ENCODE measurements at places on chromosomes 7 and 10.
A peak's percentile ranks its signal among the peaks of the same experiment; 100 is the strongest.

DNA sequence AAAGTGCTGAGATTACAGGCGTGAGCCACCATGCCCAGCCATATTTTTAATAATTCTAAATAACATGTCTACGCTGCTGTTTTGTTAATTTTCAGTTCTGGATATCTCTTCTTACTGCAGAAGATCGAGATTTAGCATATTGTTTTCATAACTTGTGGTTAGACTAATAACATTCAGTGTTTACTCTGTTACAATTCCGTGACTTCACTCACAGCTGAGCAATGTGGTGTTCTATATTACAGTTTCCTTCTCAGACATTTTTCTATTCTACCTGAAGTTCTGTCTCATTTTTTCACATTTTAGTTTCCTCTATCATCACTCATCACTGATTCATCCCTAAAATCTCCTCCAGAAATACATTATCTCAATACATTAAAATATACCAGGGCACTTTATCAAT, 10.9 kb downstream of the RNF32 start:
- no peak for DNase-seq

DNA sequence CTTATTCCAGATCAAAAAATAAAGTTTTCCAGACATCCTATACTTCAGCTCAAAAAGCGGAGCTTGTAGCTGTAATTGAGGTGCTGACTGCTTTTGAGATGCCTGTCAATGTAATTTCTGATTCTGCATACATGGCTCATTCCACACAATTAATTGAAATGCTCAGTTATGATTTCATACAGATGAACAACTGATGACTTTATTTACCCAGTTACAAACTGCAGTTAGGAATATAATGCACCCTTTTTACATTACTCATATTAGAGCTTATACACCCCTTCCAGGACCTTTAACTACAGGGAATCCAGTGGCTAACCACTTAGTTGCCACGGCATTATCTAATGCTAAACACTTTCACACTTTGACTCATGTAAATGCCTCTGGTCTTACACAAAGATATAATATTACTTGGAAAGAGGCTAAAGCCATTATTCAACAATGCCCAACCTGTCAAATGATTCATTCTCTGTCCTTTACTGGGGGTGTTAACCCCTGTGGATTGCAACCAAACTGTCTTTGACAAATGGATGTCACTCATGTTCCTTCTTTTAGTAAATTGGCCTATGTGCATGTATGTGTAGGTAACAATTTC, 147.3 kb downstream of the ZNF33B start:
- no peak for DNase-seq

DNA sequence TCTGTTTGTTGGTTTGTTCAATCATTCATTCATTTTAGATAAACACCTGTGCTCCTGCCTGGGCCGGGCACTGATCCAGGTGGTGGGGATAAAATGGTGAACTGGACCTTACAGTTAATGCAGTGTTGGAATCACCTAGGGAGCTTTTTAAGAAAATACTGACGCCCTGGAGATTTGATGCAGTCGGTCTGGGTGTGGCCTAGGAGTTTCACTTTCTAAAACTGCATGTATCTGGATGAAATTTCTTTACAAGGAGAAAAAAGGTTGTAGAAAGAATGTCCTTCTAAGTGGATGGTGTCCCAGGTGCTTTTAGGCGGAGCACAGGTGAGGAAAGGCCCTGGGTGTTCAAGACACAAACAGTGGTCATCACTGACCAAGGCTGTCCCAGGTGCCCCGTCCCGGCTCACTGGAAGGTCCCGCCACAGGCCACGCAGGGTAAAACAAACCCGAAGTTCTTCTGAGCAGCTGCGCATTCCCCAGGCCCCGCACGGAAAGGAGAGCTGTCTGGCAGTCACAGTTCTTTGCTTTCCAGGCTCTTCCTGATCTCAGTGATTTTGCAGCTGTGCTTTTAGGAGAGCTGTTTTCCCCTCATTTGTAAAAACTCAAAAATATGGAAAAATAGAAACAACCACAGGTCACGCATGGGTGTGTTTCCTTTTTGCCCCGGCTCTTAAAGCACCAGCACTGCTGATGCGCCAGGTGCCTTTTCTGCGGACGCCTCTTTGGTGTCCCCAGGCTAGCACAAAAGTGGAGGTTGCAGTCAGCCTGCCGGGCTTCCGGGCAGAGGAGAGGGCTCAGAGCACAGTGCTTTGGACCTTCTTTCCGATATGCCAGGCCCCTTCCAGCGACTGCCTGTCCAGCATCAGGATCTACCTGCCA, 161.9 kb downstream of the GRK5 start:
- no peak for DNase-seq

DNA sequence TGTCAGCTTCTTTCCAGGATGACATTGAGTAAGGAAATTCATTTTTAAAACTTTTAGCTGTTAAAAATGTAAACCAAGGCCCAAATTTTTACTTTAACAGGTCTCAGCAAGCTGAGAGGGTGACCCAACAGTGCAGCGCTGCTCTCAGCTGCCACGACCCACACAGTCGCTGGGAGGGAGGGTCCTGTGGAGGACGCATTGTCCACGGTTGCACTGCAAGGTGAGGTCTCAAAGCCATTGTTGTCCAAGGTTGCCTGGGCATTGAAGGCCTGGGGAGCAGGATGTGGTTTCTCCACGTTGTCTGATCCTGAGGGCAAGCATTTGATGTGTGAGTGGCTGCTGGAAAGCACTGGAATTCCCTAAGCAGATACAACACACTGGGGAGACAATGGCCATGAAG, 15.1 kb upstream of the VIPR2 start:
- no peak for DNase-seq

DNA sequence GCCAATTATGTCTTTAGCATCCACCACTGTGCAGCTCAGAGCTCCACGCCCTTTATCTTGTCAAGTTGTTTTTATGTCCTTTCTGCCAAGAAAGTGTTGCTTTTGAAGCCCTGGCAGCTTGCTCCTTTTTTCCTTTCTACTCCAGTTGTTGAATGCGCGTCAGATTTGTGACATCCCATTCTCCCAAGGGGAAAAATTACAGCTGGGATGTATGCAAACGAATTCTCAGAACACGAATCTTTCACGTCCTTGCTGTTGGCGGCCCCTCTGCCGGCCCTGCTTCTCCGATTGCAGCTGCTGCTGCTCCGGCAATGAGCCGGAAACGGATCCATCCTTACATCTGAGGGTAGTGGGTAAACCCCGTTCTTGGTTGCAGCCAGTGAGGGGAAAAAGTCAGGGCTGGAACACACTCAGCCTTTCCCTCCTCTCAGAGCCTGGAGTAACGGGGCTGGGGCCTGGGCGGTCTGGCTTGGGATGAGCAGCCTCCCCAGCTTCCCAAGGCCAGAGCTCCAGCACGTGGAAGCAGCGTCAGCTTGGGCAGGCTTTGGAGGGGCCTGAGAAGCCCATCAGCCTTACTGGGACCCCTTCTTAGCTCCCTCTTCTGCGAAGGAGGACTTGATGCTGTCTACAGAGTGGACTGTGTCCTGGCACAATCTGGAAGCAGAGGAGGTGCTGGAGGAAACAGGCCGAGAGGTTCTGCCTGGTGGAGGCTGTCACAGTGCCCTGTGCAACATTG, 79.0 kb upstream of the CHST15 start:
- DNase-seq = no peak

GRCh38 chr7:23345601-23346000, 46.5 kb downstream of the MALSU1 start:
- DNase-seq = no peak

- peak; percentile 70 for DNase-seq
These were observed 289.4 kb upstream of the SP8 start for GRCh38 chr7:21076054-21076453.

GRCh38 chr7:11638011-11638774, 193.8 kb downstream of the THSD7A start:
- no peak for DNase-seq

- peak; percentile 32 for DNase-seq
These were observed 67.4 kb upstream of the ZNF438 start for GRCh38 chr10:31099094-31099493.

GRCh38 chr7:129370812-129371211, 63.4 kb upstream of the STRIP2 start:
- DNase-seq = no peak

DNA sequence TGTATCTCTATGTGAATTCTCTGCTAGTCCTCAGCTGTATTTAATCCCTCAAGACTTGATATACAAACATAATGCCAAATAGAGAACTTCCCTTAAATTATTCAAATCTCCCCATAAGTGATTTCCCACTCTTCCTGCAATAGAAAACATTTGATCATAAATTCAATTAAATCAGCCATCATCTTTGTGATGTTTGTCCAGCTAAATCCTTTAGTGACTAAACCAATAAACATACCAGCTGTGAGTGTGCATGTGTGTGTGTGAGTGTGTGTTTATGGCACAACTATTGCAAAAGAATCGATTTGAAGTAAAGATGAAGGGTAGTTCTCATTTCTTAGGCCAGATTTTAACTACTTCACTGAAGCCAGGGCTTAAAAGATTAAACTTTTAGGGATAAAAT, 175.5 kb upstream of the FZD1 start:
- no peak for DNase-seq

Measured in left colon (tissue), 2 donors.